ENCODE measurements at places on chromosomes 1 and 21.

DNA sequence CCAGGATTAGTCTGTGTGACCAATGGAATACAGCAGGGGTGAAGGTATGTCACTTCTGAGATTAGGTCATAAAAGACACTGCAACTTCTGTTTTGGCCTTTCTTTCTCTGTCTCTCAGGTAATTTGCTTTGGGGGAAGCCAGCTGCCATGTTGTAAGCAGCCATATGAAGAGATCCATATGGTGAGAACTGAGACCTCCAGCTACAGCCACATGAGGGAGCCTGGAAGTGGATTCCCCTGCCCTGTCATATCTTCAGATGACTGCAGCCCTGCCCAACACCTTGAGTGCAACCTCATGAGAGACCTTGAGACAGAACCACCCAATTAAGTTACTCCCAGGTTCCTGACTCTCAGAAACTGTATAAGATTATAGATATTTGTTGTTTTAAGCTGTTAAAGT, 70.1 kb upstream of the ESRRG start:
- no peak for DNase-seq

DNA sequence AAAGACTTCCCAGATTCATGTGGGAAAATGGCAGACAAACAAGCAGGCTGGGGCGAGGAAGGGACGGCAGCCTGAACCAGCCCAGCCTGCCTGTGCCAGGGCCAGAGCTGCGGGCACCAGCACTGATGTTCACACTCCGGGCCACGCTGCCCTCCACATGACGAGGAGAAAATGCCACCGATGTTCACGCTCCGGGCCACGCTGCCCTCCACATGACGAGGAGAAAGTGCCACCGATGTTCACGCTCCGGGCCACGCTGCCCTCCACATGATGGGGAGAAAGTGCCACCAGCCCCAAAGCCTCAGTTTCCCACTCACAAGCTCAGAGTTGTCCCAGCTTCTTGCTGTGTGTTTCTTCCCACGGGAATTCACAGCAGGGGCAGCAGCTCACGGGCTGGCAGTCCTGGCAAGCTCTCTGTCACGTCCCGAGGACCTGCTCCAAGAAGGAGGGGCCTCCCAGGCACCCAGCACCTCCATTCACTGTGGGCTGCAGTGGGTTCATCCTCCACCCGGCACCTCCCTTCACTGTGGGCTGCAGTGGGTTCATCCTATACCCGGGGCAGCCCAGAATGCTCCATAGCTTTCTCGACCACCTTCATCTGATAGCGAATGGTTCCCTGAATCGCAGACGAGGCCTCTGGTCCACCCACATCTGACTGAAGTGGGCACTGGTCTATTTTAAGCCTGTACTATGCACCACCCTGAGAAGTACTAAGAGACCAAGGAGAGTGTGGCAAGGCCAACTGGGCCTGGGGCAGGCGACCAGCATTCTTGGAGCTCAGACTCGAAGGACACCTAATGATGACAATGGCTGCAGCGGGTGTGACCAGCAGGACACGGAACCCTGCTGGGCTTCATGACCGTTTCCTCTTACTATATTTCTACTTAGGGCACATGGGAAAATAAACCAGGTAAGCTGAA, 108.8 kb downstream of the NPHP4 start:
- no peak for DNase-seq

- DNase-seq = no peak
Observed at GRCh38 chr1:7929637-7930036, 11.0 kb downstream of the TNFRSF9 start.

- DNase-seq = no peak
Observed at GRCh38 chr1:70667494-70668170, 256.6 kb downstream of the CTH start.

GRCh38 chr21:32599091-32599490, 13.1 kb downstream of the CFAP298 start:
- DNase-seq = no peak

DNA sequence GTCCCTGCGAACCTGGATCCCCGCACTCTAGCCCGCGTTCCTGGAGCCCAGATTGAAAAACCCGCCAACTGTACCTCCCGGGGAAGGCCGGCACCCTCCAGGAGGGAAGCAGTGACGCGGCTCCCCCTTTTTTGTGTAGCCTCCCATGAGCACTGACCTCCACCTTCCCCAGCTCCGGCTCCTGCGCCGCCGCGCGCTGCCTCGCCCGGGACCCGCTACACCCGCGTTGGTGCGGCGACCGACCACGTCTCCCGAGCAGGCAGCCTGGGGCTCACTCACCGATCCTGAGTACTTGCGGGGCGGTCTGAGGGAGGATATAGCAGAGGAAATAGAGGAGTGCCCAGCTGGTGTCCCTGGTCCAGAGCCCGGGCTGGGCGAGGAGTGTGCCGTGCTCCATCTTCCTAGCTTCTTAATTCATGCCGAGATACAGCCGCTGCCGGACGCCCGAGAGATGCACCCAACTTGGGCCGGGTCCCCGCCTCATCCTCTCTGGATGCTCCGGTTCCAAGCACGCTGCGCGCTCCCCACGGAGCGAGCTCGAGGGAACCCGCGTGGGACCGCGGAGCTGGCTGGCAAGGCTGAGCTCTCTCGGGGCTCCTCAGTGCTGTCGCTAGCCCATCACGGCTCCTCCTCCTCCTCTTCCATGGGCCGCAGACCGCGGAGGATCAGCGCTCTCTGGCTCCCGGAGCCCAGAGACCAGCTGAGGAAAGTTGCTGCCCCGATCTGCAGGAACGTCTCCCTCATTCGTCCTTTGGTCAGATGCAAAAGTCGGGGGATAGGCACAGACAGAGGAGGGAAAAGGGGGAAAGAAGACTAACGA, 482 bp downstream of the GRIK1 start:
- DNase-seq = no peak

DNA sequence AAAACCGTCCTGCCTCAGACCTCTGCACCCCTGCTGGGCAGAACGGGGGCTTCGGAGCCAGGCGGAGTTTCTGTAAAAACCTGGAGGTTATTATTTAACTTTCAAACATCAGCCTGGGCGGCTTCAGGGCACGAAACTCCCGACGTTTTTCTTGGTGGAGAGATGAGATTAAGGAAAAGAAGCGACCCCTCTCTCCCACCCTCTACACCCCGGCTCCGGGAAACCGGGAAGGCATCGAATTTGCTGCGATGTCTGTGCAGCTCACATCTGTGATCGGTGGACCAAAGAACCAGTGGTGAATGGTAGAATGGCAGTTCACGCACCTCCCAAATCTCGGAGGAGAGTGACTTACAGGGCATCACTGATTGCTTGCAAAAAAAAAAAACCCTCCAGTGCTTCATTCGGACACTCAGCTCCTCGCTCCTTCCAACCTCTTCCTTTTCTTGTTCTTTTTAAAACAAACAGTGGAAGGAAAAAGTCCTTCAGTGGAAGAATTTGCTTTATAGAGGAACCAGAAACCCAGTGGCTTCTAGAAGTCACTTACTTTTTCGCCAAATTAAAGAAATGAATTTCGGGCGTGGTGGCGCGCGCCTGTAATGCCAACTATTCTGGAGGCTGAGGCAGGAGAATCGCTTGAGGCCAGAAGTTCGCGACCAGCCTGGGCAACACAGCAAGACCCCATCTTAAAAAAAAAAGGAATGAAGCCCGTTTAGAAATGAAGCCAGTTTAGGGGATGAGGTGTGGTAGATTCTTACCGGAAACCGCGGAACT, 884 bp downstream of the PHACTR4 start:
- DNase-seq = peak; percentile 24

GRCh38 chr1:87335175-87335884, 6.7 kb downstream of the LMO4 start:
- peak; percentile 67 for DNase-seq

DNA sequence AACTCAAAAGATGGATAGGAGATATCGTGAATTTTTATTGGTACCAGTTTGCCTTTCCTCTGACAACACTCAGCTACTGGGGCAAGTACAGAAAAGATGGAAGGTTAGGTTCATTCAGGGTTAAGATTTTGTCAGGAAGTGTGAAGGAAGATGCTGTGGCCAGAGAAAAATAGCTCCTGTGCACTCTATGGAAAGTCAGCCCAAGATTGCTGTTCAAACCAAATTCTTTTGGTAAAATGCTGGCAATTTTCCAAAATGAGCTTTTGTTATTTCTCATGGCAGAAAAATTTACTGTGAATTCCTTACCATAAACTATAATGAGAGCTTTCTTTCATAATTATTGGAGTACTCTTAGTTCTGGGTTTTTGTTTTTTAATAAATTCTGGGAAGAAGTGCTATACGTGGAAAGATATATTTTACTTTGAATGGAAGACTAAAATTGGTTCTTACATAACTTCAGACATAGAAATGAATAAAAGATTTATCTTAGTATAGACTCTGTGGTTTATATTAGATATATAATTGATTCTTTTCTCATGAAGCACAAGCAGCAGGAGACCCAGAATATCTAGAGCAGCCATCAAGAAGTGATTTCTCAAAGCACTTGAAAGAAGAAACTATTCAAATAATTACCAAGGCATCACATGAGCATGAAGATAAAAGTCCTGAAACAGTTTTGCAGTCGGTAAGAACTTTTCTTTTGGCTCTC, 112.2 kb downstream of the USP25 start:
- DNase-seq = no peak

- no peak for DNase-seq
Observed at GRCh38 chr1:9071554-9072235, 2.3 kb upstream of the SLC2A5 start.

Measured in CD4-positive, alpha-beta T cell treated with Interleukin-12 subunit alpha and Interleukin-12 subunit beta, for 1 hour (primary cell).